ENCODE measurements at places on chromosomes 6 and 20.

DNA sequence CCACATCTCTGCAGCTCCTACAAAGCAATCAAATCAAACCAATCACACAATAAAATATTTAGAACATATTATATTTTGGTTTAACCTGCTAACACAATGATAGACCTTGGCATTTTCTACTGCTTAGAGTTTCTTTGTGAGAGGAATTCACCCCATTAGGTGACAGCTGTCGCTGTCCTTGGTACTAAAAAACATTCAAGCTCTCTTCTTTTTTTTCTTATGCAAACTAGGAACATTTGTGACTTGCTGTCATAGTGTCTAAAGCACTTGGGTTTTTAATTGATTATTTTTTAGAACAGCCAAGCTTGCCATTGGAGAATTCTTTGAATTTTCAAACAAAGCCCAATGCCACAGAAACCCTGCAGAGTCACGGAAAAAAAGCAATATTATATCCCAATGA, 46.4 kb downstream of the CNR1 start:
- DNase-seq: peak; percentile 81

DNA sequence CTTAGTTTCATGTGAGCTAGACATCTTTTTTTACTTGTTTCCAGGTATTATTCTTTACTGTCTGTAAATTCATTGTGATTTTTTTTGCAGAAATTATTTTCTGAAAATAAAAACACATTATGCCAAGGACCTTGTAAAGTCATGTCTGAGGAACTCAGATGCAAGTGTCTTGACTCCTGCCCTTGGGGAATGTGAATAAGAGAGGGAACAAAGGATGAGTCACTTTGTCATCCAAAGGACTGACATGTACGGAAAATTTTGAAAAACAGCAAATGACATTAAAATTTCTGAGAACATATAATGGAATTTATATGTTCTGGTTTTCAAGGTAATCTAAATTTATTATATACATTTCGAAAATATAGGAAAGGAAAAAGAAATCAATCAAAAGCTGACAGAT, 660.4 kb downstream of the CD109 start:
- DNase-seq: peak; percentile 12

GRCh38 chr6:6900569-6901204, 207.1 kb upstream of the RREB1 start:
- no peak for DNase-seq

DNA sequence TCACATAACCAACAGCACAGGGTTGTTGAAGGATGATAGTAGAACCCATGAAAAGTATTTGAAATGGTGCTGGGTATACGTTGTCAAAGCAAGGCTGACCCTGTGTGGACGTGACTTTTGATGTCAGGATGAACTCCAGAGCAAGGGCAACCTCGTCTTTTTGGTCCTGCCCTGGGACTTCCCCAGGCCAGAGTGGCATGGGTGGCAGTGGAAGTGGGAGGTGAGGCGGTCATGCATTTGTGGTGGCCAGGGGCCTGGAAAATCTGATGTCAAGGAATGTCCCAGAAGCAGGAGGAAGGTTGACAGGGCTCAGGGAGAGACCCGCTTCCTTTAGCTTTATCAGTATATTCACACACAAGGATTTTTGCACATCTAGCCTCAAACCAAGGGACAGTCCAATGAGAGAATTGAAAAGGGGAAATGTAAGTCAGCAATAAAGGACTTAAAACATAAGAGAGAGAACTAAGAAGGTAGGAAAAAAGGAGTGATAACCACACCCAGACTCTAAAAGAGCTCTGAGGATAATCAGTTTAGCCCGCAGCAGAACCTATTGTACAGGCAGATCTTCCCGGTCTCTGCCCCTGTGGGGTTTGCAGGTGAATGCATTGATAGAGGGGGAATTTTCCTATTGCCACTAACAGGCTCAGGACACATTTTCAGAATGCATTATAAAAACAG, 98.8 kb upstream of the HDGFL1 start:
- no peak for DNase-seq

DNA sequence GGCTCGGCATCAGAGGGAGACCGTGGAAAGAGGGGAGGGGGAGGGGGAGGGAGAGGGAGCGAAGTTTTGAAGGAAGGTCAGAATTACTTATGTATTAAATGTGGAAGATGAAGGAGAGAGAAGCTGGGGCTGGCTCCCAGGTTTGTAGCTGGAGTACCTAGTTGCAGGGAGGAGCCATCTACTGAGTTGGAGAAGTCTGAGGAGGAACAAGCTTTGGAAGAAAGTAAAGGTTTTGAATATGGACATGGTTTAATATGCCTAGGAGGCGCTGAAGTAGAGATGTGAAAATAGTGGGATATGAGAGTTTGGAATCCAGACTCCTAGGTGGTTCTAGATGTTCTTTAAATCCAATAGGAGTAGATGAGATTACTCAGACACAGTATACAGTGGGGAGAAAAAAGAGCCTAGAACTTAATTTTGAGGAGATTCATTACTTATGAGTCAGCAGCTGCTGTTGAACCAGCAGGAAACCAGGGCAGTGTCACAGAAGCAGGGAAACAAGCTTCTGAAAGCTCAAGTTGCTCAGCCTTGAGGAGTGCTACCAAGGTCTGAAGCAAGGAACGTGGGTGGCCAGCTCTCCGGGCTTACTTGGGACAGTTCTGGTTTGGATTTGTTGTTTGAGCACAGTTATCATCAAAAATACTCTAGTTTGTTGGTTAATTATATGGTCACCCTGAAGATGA, 149.3 kb downstream of the UTRN start:
- no peak for DNase-seq

- DNase-seq: no peak
These were observed 247.5 kb downstream of the TMEM242 start for GRCh38 chr6:157075549-157076450.

DNA sequence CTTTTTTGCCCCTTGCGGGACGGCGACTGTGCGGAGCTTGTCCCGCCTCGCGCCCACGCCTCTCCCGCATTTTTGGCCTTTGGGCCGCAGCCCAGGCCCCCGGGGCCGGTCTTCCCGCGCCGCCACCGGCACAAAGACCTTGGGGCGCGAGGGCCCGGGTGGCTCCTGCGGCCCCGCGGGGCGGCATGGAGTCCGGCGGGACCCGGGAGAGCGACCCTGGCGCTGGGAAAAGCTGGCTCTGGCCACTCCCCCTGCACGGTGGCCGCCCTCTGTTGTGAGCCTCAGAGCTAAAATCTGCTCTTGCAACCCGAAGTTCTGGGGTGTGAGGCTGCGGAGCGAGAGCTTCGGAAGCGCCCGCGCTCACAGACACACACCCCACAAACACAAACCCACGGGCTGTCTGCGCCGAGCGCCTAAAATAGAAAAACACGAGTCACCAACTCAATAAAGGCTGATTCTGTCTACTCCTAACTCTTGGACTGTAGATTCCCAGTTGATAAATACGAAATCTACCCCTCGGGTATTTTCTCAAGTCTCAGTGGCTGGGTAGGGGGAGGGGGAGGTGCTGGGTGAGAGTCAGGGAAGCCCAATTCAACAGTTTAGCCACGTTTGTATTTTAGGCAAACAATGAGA, 496 bp upstream of the BEND3 start:
- peak; percentile 81 for DNase-seq

GRCh38 chr6:102742754-102743356, 1349.3 kb downstream of the GRIK2 start:
- no peak for DNase-seq
